ENCODE measurements at places on chromosomes 12 and 14. TPM values are rescaled to one million over a fixed set of nuclear protein-coding genes. Genes with fewer than 3 reads are reported as not detected.

Gene NTS
- total RNA-seq: not detected

Gene GPN3
- 5.6 TPM for total RNA-seq

Gene ACVRL1
- 37.1 TPM for total RNA-seq

Gene CLEC9A
- not detected for total RNA-seq

DNA sequence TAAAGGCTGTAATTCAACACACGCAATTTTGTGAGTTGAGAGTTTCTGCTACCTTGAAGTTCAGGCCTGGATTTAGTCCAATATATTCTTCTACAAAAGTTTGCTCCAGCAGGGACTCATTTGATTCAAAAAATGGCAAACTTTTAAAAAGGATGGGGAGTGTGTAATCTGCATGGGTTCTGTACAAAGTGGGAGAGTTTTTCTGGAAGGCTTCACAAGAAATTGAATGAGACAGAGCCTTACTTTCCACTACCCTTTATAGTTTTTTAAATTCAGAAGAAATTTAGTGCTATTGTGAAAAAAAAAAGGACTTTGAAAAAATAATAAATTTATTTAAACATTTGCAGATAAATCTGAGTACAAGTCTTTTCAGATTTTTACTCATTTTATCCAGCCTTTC is 116.9 kb downstream of the METTL25 start:
- no peak overlapping the region for H3K27ac ChIP-seq
- H3K4me3 ChIP-seq: no peak overlapping the region
- no peak for DNase-seq
- no peaks in the 10 kb centered on the region for H3K36me3 ChIP-seq
- H3K4me1 ChIP-seq: no peaks in the 10 kb centered on the region

DNA sequence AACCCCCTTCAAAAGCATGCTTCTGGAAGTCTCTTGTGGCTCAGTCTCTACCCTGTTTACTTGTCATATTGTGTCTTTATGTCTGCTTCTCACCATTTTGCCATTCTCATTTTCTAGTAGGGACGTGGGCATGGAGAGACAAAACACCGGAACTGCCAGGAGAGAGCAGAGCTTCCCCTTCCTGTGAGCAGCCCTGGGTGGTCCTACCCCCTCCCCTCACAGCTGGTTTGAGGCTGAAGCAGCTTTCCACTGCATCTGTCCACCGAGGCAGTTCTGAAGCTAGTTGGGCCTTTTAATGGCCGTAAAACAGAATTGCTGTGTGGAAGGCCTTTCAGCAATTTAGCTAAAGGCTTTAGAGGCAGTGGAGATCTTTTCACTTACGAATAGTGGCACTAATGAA is 77.0 kb downstream of the PELI2 start:
- DNase-seq: no peak
- H3K4me3 ChIP-seq: no peak overlapping the region
- no peak overlapping the region for H3K27ac ChIP-seq
- peaks cover 41% of the 10 kb centered on the region for H3K4me1 ChIP-seq

GRCh38 chr12:110379197-110379596 is 24.3 kb downstream of the ANAPC7 start:
- H3K27me3 ChIP-seq: no peaks in the 10 kb centered on the region
- DNase-seq: no peak
- no peak overlapping the region for H3K4me3 ChIP-seq
- no peaks in the 10 kb centered on the region for H3K4me1 ChIP-seq
- no peak overlapping the region for H3K27ac ChIP-seq

DNA sequence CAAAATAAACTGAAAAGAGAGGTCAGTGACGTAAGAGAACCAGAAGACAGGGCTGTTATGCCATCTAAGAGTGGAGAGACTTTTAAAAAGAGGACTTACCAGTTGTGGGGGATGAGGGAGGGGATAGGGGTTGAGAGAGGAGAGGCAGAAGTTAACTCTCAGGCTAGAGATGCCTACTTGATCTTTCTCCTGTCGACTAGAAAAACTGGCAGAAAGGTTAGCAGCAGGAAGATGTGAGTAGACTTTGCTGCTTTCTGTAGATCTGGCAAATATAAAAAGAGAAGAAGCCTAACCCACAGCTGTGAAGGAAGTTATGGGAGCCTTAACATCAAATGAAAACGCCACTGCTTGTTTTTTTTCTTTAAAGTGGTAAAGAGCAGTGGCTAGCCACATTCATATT is 10.7 kb downstream of the CREBL2 start:
- no peak overlapping the region for H3K4me3 ChIP-seq
- H3K4me1 ChIP-seq: peaks cover 10% of the 10 kb centered on the region
- DNase-seq: no peak
- H3K27ac ChIP-seq: no peak overlapping the region
- H3K36me3 ChIP-seq: no peaks in the 10 kb centered on the region

DNA sequence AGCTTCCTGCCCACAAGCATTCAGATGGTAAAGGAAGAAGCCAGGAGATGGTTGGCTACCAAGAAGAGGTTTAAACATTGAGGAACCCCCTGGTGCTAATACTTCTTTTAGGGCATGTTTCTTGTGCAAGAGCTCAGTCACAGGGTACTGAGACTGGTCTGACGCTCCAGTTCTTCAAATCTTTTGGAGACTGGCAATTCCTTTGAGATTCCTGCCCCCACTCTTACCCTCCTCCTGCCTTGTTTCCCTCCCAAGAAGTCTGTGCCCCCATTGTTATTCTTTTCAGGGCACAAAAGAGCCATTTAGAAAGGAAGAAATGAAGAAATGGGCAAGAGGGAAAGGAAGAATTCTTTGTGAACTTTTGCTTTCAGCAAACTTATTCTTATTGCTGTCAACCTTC is 11.8 kb downstream of the A2ML1 start:
- no peaks in the 10 kb centered on the region for H3K4me1 ChIP-seq
- no peak overlapping the region for H3K4me3 ChIP-seq
- H3K36me3 ChIP-seq: no peaks in the 10 kb centered on the region
- H3K27me3 ChIP-seq: no peaks in the 10 kb centered on the region
- DNase-seq: no peak
- no peak overlapping the region for H3K27ac ChIP-seq

DNA sequence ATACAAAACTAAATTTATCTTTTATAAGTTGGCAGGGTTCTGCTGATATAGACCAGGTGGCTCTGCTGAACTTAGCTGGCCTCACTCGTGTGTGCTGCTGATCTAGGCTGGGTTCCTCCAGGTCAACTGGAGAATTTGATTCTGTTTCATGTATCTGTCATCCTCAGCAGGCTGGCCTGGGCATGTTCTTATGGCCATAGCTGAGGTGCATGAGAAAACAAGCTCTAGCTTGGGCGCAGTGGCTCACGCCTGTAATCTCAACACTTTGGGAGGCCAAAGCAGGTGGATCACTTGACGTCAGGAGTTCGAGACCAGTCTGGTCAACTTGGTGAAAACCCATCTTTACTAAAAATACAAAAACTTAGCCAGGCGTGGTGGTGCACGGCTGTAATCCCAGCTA is 24.3 kb upstream of the BCL2L14 start:
- no peaks in the 10 kb centered on the region for H3K4me1 ChIP-seq
- no peak for DNase-seq
- H3K36me3 ChIP-seq: no peaks in the 10 kb centered on the region

DNA sequence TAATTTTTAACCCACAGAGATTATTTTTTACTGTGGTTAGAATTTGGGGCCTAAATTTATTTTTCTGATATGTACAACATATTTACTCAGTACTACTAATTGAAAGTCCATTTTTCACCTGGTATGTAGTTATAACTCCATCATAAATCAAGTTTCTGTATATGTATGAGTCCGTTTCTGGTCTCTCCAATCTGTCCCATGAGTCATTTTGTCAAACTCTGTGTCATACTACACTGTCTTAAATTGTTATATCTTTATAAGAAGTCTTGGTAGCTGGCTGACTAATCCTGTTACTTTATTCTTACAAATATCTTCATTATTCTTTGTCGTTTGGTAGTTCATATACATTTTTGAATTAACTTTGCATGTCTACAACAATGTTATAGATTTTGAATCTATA is 344.0 kb downstream of the PDZRN4 start:
- no peaks in the 10 kb centered on the region for H3K36me3 ChIP-seq
- H3K27me3 ChIP-seq: no peaks in the 10 kb centered on the region
- H3K27ac ChIP-seq: no peak overlapping the region
- no peaks in the 10 kb centered on the region for H3K4me1 ChIP-seq
- no peak overlapping the region for H3K4me3 ChIP-seq

DNA sequence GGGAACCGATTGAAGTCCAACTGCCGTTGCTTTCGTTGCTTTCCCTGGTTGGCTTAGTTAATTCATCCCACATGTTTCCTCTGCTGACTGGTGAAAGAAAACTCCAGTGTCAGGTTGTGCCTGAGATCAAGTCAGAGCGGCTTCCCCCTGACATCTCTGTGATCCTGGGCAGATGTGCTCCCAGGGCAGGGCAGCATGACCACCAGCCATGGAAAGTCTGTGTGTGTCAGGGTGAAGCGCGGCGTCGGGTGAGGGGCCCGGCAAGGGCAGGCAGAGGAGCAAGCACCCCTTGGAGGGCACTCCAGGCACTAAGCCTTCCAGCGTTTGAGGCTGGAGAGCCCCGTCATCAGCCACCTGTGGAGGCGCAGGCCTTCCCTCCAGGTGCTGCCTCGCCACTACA is 54.5 kb upstream of the IGF1 start:
- no peaks in the 10 kb centered on the region for H3K36me3 ChIP-seq
- H3K27me3 ChIP-seq: no peaks in the 10 kb centered on the region
- no peak for DNase-seq
- no peak overlapping the region for H3K27ac ChIP-seq

DNA sequence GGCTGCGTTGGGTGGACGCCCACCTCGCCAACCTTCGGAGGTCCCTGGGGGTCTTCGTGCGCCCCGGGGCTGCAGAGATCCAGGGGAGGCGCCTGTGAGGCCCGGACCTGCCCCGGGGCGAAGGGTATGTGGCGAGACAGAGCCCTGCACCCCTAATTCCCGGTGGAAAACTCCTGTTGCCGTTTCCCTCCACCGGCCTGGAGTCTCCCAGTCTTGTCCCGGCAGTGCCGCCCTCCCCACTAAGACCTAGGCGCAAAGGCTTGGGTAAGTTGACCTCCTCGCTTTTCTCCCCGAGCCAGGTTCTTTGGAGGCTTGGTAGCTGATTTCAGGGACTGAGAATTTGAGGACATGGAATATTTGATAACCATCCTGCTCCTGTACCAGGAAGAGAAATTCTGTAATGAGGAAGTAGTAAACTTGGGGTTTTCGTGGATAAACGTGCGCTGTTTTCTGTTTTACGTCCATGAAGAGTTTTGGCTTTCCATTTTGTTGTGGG is 530 bp downstream of the APAF1 start:
- peak; percentile 33 for DNase-seq
- H3K4me1 ChIP-seq: peaks cover 19% of the 10 kb centered on the region
- peak overlapping the region; percentile 88 for H3K27ac ChIP-seq

DNA sequence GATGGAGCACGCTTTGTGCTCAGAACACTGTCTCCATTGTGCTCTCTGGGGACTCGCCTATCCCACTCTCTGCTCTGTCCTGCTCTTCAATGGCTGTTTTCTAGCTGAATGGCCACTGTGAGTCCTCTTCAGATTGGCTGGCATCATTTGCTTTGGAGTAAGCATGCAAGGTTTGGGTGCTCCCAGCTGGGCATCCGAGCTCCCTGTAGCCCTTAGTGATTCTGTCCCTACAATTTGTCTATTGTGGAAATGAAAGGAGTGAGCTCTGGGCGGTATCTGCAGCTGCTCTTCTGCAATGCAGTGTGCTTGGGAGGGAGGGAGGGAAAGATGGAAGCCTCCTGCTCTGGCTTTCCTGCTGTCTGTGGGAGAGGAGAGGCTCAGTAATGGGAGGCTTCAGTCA is 84.8 kb downstream of the SMOC1 start:
- no peak for DNase-seq
- H3K27ac ChIP-seq: no peak overlapping the region
- no peak overlapping the region for H3K4me3 ChIP-seq
- no peaks in the 10 kb centered on the region for H3K27me3 ChIP-seq
- no peaks in the 10 kb centered on the region for H3K36me3 ChIP-seq
- H3K4me1 ChIP-seq: no peaks in the 10 kb centered on the region

DNA sequence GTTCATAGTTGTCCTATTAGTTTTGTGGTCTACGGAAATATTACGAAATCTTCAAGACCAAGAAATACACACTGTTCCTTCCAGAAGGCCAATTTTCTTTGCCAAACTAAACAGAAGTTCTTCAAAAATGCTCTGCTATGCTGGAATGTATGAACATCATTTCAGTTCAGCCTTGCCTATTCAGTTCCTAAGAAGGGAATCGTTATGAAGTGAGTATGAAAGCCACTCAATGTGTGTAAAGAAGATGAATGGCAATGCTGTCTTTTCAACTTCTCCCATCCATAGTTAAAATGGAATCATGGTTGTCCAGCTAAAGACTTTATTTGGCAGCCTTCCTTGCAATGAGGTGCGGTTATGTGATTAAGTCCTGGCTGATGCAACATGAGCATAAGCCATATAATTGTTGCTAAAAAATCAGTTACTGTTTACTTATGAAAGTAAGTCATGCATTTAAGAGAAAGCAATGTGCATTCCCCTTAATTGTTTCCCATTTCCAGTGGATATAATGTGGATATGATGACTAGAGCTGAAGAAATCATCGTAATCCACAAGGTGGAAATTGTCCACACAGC is 73.8 kb upstream of the PTPRR start:
- no peak overlapping the region for H3K4me3 ChIP-seq
- no peaks in the 10 kb centered on the region for H3K4me1 ChIP-seq
- DNase-seq: no peak
- H3K27me3 ChIP-seq: no peaks in the 10 kb centered on the region
- no peaks in the 10 kb centered on the region for H3K36me3 ChIP-seq

DNA sequence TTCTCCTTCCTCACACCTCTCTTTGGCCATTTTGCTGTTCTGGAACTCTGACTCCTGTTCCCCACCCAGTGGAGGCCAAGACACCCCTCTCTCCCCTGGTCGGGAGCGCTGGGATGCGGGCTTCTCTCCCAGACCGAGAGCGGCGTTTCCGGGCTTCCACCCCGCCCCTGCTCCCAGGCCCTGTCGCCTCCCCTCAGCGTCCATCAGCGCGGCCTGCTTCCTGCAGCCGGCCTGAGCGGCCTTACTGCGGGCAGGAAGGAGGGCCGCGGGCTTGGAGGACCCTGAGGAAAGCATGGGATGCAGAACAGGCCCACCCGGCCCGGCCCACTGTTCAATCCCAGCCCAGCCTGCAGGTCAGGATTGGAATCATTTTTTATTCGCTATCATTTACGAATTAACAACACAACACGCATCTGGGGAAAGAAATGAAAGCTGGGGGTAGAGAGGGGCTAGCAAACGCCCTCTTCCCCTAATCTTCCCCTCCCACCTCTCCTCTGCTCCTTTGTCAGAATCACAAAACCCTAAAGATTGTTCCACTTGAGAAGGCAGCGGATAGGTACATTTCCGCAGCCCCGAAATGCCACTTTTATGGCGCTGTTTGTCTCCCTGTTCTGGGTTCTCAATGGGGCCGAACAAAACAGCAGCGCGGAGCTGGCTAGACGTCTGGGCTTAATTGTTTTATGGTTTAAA is 3.8 kb upstream of the HOXC8 start:
- H3K4me3 ChIP-seq: no peak overlapping the region
- peaks cover 73% of the 10 kb centered on the region for H3K27me3 ChIP-seq

DNA sequence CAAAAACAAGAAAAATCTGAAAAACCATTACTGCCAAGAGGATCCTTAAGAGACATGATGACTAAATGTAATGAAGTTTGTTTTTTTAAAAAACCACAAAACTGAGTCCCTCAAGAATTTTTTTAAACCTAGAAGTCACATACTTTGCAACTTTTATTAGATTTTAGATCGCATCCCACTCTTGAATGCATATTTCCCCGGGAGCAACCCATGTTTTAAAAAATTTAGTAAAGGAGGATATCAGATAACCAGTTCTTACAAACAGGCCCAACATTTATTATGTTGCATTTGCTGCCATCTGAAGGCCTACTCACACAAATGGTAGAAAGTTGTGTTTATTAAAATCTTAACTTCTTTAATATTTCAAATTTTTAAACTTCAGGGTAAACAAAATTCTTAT is 44.3 kb upstream of the CCT2 start:
- H3K36me3 ChIP-seq: no peaks in the 10 kb centered on the region
- DNase-seq: no peak
- no peak overlapping the region for H3K27ac ChIP-seq
- no peaks in the 10 kb centered on the region for H3K27me3 ChIP-seq
- no peaks in the 10 kb centered on the region for H3K4me1 ChIP-seq
